ENCODE measurements at places on chromosomes 11 and 22.

DNA sequence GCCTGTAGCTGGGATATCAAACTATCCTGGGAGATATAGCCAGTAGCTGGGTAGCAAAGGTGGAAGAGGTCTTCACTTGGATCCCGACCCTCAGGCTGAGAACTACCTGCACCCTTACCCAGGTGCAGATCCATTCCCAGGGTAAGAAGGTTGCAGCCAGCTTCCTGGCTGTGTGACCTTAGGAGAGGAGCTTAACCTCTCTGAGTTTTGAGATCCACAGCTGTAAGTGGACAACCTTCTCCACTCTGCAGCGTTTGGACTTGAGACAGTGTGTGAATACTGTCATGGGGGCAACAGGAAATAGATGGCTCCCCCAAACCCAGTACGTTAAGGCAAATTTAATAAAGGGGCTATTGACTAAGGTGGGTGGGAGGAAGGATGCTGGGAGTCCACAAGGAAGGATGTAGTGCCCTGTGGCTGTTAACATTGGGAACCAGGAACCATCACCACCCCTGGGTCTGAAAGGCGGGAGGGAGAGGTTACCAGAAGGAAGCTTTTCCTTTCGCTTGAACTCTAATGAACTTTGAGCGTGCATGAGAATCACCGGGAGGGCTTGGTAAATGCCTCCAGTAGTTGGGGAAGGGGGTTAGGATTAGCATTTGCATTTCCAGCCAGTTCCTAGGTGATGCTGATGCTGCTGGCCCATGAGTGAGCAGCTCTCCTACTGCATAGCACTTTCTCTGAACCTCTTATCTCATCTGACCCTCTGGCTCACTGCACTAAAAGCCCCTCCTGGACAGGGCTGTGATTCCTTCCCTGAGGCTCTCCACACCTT lies 24.4 kb downstream of the SGSM1 start:
- no peak for DNase-seq

GRCh38 chr11:17553249-17553546 lies 6.1 kb downstream of the OTOG start:
- no peak for DNase-seq

GRCh38 chr11:12810568-12810894 lies 136.3 kb downstream of the TEAD1 start:
- peak; percentile 70 for DNase-seq

DNA sequence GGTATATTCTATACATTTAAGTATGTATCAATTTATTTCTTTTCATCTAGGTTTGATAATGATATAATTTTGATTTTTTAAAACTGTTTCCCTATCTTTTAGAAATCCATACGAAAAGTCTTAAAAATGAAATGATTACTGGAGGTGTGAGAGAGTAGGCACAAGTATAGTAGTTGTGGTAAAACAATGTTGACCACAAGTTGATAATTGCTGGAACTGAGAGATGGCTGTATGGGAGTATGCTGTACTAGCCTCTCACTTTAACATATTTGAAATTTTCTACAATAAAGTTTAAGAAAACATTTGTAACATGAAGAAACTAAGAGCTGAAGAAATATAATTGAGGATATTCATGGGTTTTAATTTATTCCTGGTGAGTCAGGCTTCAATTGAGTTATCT lies 30.0 kb downstream of the FSHB start:
- DNase-seq, result no peak

DNA sequence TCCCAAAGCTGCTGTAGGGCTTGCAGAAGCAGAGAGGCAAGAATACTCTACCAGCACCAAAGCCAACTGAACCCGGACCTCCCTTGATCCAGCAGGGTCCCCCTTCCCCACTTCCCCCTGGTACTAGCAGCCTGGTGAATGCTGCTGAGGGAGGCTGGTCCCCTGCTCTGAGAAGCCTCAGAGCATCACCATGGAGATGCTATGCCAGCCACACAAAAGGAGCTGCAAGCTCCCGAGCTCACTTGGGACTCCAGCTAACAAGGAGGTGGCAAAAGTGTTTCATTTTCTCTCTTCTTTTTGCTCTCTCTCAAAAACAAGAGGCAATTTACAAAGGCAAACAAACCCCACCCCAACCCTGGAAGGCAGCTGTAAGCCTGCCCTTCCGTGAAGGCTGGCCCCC lies 509.8 kb downstream of the BUD13 start:
- no peak for DNase-seq

- DNase-seq, result no peak
These were observed 13.7 kb downstream of the PDHX start for GRCh38 chr11:34929794-34930763.

DNA sequence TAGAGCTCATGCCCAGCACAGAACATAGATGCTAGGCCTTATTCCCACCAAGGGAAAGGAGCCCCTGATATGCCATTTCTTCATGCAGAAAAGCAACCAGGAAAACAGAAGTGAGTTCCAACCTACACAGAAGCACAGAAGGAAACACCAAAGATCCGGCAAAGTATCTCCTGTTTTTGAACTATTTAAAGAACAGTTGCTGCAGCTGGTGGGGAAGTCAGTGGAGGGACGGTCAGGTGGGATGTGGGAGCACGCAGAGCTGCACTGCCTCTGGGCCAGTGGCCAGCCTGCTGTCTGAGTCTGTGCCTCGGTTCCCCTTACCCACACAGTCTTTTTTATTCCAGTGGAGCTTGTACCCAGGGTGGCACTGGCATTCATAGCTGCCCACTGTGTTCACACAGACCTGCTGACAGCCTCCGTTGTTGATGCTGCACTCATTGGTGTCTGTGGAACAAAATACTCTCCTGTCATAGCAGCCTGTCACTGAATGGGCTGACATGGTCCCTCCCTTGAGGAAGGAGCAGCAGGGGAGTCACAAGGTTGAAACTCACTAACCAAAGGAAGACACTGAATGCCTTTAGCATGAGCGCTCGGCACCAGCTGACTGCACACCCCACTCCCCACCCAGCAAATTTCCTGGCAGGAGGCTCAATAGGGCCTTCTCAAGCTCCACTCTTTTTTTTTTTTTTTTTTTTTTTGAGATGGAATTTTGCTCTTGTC lies 37.9 kb downstream of the SCUBE2 start:
- peak; percentile 12 for DNase-seq

GRCh38 chr22:19523240-19524169 lies 705 bp downstream of the CLDN5 start:
- DNase-seq, result peak; percentile 47

DNA sequence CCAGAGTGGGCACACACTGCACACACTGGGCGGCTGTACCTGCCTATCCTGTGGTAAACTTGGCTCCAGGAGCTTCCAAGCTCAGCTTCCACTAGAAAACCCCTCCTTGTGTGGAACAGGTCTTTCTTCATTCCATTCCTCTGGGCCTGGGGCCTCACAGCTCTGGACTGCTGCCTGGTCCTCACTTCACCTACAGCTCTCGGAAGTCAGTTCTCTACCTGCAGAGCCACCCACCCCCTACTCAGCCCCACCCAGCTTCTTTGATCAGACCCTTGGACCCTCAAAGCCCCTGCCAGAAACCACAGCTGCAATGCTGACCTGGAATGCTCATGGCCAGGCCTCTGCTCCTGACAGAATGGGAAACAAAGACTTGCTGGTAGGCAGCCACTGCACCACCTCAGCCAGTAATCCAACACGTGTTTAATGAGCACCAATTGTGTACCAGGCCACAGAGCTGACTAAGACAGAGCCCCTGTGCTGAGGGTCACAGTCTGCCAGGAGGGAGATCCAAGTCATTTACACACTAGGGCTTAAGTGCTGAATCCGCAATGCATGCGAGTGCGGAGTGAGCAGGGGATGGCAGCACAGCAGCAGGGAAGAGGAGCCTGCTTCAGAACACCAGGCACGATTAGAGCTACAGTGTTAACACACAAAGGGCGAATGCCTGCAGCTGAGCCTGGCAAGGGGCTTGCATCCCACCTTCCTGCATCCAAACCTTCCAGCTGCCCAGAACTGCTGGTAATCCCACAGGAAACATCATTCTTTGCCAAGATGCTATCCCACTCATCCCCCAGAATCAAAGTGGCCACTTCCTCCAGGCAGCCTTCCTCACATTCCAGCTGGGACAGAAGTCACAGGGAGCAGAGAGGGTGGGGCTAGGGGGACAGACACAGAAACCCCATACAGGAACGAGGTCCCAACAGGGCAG lies 4.6 kb downstream of the GNB1L start:
- DNase-seq, result no peak

- no peak for DNase-seq
These were observed 22.4 kb upstream of the ARHGAP8 start for GRCh38 chr22:44730022-44730393.

GRCh38 chr11:110777775-110778174 lies 65.5 kb upstream of the ARHGAP20 start:
- DNase-seq, result peak; percentile 80
